Dermis lymphatic vessel endothelial cell (primary cell): ENCODE measurements at places on chromosomes 5 and 9. TPM values are rescaled to one million over a fixed set of nuclear protein-coding genes. Genes with fewer than 3 reads are reported as not detected.

The PPP2R2B gene
- not detected in 2 replicates for total RNA-seq

The FBP2 gene
- not detected in 2 replicates for total RNA-seq

The GLRA1 gene
- not detected in 2 replicates for total RNA-seq

The TAF1L gene
- under 0.01 TPM in 2 replicates for total RNA-seq

The SAXO1 gene
- total RNA-seq: not detected in 2 replicates

The TEX48 gene
- total RNA-seq: not detected in 2 replicates

The ENC1 gene
- 21.9 and 33.7 TPM in 2 replicates for total RNA-seq

The TRAF1 gene
- 0.43 and 0.65 TPM in 2 replicates for total RNA-seq

The TPD52L3 gene
- not detected in 2 replicates for total RNA-seq

The SLCO4C1 gene
- not detected in 2 replicates for total RNA-seq

The PCDH1 gene
- 5.7 and 31.1 TPM in 2 replicates for total RNA-seq

The OLFM1 gene
- total RNA-seq: 0.54 and 12.9 TPM in 2 replicates

The CKMT2 gene
- 0.54 and 0.69 TPM in 2 replicates for total RNA-seq

The IL9 gene
- total RNA-seq: not detected in 2 replicates

The FOXD4L3 gene
- under 0.01 TPM in 2 replicates for total RNA-seq
